Karpas-422 (cell line): ENCODE measurements at places on chromosomes 6 and 20.

- peak; percentile 56 for DNase-seq
Observed at GRCh38 chr6:32234934-32235333, 11.1 kb upstream of the NOTCH4 start.

- DNase-seq: no peak
Observed at GRCh38 chr6:165986311-165986913, 181.2 kb downstream of the TBXT start.

DNA sequence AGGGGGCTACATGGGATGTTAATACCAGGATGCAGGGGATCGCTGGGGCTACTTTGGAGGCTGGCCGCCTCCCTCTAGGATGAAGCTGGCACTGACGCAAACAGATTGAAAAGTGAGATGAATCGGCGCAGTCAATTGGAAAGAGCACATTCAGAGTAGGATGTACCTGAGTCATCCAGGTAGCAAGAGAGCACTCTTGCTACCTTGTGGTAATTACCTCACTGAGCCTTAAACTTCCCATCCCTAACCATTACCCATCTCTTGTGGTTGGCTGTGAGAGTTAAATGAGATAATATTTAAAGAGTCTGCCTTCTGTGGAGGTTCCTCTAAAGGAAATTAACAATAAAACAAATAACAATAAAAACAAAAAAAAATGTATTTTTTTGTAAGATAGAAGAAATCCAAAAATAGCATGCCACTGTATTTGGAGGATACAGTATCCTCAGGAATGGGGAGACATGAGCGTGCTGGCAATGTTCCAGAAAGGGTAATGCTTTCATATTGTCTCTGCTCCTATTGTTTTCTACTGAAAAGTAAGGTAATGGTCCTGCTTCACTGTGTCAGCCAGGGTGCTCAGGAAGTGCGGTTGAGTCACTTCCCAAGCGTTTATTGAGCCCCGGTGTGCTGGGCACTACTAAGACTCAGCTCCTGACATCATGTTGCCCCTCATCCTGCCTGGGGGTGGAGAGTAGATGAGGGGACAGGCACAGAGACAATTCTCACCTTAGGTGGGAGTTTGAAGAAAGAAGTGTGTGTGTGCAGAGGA lies 301.1 kb downstream of the EYA4 start:
- DNase-seq: no peak

DNA sequence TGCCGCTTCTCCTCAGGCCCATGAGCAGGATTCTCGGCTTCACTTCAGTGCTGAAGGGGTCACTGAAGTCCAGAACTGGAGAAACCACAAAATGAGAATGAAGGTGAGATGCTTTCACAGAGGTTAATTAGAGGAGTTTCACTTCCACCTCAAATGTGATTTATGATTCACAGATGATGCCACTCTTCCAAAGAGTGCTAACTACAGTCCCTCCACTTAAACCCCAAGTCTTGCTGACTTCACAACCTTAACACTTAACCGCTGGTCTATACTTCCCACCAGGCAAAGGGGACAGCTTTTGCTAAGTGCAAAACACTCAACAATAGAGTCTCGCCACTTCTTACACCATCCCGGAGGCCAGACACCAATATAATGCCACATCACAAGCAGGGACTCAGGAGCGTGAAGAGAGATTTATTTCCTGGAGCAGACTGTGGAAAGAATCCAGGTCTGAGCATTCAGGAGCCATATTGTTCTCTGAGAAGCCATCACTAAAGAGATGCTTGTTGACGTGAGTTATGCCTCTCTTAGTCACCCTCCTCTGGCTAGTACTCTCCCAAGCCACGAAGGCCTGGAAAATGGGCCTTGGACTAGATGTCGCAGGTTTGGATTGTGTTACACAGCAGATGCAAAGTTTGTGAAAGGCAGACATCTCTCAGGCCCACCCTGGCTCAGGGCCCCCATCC lies 24.4 kb downstream of the RRAGD start:
- DNase-seq: peak; percentile 85

- DNase-seq: no peak
Observed at GRCh38 chr6:63537201-63537958, 34.9 kb upstream of the LOC128125822 start.

GRCh38 chr6:38185752-38186151 lies 366.2 kb downstream of the ZFAND3 start:
- DNase-seq: no peak

DNA sequence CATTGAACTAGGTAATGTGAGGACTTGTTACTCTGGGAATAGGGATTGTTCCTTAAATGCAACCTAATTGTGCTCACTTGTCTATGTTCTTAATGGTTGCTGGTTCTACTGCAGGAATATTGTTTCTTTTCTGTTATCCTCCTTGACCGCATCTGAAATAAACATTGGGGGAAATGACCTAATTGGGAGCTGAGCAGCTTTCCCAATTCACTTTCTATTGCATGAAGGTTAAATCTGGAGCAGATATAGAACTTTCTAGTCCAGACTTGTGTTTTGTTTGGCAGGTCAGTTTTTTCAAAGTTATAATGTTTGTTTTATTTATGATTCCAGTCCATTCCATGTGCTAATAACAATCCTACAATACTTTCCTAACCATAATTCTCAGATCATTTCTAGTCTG lies 981.0 kb upstream of the CITED2 start:
- DNase-seq: no peak

DNA sequence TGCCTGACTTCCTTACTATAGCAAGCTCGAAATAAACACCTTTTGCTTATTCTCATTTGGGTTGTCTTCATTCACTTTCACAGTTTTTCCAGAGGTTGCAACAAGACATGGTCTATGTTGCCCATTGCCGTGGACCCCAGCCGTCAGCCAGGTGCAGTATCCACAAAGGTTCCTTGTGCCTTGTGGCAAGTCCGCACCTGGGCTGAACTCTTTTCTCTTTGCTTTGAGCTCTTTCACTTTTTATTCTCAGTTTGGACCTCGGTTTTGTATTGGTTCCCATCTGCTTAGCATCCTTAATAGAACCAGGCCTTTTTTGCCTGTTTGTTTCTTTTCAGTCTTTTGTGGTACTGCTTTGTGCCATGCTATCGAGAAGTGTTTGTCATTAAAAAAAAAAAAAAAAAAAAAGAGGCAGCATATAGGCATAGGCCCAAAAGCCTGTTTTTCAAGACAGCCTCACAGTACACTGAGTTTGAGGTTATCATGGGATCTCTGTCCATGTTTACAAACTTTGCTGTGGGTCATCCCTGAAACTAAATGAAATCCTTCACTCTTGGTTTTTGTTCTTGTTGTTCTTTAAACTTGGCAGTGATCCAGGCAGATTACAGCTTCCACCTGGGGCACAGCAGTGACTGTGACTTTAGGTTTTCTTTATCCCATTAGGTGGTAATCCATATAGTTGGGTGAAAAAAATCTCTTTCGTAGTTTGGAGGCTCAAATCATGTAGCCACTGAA lies 33.3 kb downstream of the GSTA3 start:
- peak; percentile 27 for DNase-seq

DNA sequence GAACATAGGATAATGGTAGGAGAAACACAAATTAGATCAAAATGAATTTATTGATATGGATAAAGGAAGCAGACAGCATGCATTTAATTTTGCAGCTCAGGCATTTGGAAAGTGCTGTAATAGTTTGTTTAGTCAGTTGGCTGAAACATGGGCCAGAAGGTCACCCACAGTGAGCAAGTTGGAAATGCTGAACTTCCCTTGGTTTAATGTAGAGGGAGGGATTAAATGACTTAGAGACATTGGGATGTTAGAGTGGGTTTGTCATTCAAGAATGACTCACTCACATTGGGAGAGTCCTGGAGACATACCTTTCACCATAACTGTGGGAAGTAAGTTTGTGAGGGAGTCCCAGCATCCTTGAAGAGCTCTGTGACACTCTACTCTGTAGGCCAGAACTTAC lies 231.5 kb upstream of the PLCB4 start:
- DNase-seq: no peak

DNA sequence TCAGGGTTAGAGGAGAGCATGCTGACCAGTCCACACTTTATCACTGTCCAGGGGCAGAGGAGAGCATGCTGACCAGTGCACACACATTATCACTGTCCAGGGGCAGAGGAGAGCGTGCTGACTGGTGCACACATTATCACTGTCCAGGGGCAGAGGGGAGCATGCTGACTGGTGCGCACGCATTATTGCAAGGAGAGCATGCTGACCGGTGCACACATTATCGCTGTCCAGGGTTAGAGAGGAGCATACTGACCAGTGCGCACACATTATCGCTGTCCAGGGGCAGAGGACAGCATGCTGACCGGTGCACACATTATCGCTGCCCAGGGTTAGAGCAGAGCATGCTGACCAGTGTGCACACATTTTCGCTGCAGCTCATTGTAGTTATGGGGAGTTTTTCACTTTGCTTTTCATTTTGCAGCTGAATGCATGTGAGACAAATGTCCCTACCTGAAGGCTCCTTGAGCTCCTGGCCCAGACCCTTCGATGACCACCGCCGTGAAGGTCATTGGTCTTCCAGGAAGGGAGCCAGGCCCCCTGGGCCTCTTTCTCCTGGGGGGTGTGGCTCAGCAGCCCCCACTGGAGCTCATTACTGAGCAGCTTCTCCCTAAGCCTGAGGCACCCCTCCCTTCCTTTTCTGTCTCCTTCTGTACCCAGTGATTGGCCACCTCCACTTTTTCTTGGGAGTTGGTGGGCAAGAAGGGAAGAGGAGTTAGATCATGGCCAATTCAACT lies 178.8 kb upstream of the AFDN start:
- no peak for DNase-seq

DNA sequence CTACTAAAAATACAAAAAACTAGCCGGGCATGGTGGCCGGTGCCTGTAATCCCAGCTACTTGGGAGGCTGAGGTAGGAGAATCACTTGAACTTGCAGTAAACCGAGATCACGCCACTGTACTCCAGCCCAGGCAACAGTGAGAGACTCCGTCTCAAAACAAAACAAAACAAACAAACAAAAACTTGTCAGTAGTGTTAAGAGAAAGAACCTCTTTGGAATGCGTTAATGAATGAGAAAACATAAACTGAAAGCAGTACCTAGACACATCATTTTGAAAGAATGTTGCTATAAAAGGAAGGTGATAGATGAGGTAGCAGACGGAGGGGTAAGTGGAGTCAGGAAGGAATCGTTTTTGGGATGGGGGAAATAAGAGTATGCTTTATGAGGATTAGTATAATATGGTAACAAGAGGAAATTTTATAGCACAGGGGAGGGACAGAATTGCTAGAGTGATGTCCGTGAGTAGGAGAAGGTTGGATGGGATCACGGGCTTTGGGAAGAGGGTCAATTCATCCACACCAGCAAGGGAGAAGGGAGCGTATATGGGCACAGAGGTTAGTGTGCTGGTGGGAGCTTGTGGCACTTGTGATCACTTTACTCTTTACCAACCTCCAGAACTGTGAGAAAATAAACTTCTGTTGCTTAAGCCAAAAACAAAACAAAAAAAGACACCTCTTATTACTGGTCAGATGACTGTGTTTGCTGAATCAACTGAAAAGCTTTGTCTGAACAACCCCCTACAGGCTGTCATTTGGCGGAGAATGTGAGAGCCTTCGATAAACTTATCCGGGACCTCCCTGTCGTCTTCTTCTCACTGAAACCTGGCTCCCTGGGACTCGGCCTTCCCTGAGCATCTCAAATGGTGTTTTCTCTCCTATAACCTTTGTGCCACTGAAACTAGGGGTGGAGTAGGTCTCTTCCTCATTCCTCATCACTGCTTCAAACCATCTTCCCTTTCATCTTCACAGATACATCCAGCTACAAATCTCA lies 48.9 kb upstream of the TFAP2A start:
- DNase-seq: no peak

- DNase-seq: no peak
Observed at GRCh38 chr20:11098888-11099287, 425.1 kb upstream of the JAG1 start.

DNA sequence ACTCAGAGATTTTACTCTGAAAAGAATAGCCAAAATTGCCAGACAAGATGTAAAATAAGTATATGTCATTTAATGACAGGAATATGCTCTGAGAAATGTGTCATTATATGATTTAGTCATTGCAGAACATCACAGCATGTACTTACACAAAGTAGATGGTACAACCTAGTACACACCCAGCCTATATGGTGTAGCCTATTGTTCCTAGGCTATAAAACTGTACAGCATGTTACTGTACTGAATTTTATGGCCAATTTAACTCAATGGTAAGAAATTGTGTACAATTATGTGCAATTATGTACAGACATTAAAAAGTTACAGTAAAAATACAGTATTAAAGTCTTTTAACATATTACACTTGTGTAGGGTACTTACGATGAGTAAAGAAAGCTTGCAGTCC lies 311.9 kb upstream of the EPHA7 start:
- DNase-seq: no peak

DNA sequence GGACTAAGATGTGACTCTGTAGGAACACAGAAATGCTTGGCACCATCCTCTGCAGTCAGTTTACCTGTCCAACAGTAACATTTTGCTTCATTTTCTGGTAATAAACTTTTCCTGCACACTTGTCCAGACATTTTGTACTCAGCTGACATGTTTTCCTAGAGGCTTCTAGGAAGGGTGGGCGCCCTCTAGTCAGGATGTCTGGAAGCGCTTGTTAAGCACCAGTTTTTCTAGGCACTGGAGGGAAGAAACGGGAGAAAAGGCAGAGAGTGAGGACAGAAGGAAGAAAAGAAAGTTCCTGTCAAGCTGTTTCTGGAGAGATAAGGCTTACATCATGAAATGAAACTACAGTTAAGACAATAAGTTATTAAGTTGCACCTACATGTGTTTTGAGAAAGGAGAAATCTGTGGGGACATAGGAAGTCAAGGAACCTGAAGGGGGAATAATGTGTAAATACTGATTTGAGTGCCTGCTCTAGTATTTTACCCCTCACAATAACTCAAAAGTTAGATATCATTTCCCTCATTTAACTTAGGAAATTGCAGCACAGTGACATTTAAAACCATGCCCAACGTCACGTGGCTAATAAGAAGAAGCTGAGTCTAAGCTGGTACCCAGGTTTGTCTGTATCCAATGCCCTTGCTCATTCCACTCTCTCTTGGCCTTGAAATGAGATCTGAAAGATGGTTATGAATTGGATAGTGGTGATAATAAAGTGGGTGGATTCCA lies 42.7 kb upstream of the TNFRSF21 start:
- DNase-seq: no peak

- DNase-seq: no peak
Observed at GRCh38 chr20:61178551-61179071, 73.5 kb upstream of the CDH4 start.

- no peak for DNase-seq
Observed at GRCh38 chr6:21887231-21888185, 294.0 kb downstream of the SOX4 start.

GRCh38 chr20:13102237-13102636 lies 93.5 kb downstream of the SPTLC3 start:
- no peak for DNase-seq

DNA sequence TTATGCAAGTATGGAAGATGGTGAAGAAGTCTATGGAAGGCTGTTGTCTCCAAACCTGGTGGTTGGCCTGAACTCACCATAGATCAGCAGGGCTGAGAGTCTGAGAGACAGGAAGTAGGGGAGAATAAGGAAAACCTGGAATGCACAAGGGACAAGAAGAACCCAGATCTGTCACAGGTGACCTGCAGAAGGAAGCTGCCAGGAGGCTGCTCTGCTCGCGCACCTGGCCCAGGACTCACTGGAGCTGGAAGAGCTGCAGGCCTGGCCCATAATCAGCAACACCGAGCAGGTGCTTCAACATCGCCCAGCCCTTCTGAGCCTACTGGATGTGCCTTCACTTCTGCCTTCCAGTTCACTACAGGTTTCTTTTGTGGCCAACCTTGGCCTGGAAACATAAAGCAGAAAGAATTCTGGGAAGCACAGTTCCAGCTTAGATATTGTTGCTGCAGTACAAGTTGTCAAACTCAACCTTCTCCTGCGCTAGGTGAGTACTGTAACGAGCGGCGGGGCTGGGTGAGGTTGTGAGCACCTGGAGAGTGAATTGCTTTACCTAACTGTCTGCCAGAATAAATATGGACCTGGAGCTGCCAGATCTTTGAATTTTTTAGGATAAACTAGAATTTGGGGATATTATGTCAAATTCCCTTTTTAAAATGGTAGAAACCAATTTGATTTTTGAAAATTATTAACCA lies 82.4 kb downstream of the CDH26 start:
- DNase-seq: no peak
